Astrocyte of the spinal cord (primary cell): ENCODE measurements at places on chromosomes 5 and 9.

- no peak for DNase-seq
These were observed 139.5 kb upstream of the CYLC2 start for GRCh38 chr9:102855641-102856040.

GRCh38 chr9:85536076-85536475 lies 205.7 kb downstream of the AGTPBP1 start:
- DNase-seq: peak; percentile 66

DNA sequence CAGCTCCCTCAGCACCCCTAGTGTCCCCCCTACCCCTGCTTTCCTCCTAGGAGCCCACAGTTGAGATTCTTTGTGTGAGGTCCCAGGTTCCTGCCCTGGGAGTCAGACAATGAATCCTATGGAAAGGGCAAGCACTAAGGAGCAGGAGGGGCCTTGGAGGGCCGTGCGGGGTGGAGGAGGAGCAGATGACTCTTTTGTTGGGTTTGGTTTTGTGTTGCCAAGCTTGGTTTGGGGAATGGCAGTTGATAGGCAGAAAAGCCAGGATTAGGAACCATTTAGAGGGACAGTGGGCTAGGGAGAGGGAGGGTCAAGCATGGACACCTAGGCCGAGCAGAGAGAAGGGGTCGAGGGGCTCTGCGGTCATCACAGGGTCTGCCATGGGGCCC lies 61.6 kb upstream of the SPTLC1 start:
- no peak for DNase-seq

DNA sequence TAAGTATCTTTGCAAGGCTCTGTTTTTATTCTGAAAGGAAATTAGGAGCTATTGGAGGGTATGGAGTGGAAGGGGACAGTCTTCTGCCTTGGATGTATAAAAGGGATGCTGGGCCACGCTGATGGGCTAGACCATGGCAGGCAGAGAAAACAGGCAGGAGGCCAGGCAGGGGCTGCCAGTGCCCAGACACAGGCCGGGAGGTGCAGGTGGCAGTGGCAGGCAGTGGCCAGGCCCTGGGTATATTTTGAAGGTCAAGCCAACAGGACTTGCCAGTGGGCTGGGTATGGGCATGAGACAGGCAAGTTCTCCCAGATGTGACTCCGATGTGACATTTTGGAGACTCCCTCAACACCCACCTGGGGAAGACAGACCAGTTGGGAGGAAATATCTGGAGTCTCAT lies 131.9 kb downstream of the KCNIP1 start:
- no peak for DNase-seq

DNA sequence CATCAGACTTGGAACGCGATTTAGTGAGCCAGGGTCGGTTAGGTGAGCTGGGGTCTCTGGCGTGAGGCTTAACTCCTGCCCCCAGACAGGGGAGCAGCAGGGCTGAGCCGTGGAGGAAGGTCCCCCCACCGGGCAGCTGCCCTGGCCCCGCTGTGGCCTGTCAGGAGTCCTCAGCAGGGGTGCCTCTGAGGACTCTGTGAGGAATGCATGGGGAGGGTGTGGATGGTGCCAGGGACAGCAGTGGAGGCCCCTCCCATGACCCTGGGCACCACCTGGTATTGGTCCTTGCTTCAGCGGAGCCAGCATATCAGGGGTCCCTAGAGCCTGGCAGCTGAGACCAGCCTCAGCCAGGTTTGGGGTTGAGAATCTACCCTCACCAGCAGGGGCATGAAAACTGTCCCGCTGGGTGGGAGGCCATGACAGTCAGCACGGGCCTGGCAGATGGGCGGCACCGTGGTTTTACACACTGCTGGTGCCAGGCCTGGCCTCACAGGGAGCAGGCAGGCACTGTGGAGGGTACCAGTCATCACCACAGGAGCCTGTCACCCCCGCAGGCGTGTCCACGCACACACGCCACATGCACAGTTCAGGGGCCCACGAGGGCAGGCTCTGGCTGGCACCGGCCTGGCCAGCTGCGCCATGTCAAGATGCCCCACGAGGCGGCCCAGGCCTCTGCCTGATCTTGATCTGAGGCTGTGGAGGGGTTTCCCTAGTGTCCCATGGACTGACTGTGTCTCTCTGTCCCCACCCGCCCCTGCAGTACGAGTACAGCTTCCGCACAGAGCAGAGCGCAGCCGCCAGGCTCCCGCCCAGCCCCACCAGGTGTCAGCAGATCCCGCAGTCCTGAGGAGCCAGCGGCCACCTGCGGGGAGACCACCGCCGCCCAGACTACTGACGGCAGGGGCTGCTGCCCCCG lies 111.1 kb upstream of the LMX1B start:
- DNase-seq: no peak

- DNase-seq: no peak
These were observed 117.2 kb downstream of the NDUFS4 start for GRCh38 chr5:53677632-53678031.

- peak; percentile 12 for DNase-seq
These were observed 284.2 kb downstream of the NSG2 start for GRCh38 chr5:174329738-174330137.

GRCh38 chr5:135642488-135642870 lies 63.7 kb upstream of the CXCL14 start:
- no peak for DNase-seq

GRCh38 chr5:9894571-9895301 lies 264.6 kb upstream of the TAS2R1 start:
- no peak for DNase-seq

- no peak for DNase-seq
These were observed 72.4 kb upstream of the ZNF622 start for GRCh38 chr5:16538006-16538405.

DNA sequence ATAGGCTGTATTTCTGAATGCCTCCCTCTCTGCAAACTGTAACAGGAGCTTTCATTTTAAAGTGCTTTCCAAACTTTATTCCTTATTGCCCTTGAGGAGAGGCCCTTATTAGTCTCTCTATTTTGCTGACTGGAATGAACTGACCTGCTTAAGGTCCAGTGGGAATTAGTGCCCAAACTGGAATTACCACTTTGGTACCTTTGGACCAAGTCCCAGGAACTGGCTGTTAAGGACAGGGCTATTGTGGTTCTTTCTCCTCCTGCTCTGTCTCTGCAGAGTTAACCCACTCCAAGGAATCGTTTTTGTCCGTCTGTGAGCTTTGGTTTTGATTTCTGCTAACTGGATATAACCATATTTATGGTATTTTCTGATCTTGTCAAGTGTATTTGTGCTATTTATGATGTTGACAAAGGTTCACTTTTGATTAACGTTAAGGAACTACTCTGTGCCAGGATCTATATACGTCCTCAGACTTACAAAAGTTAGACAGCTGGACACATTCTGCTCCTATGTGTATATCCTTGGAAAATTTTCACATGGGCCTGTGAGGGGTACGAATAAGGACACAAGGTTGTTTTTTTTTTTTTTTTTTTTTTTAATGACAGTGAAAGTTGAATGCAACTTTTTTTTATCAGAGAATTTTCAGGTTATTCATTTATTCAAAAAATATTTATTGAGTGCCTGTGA lies 189.1 kb upstream of the ANKRD55 start:
- no peak for DNase-seq

DNA sequence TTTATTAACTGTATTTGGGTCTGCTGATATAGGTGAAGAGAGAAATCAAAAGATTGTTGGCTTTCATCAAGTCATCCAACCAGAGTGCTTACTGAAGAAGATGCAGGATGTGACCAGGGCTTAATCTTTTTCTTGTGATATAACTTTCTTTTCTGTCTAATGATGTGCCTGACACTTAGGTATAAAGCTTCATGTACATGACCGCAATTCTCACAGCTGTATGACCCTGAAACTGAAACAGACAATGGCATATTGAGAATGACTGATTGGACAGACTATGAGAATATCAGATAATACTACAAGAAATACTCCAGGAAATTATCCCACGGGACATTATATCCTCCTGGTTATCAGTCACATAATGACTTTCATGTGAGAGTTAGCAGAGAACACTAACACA lies 32.5 kb upstream of the FAM174A start:
- DNase-seq: no peak

- no peak for DNase-seq
These were observed 171.1 kb upstream of the SMIM23 start for GRCh38 chr5:171614511-171614910.

GRCh38 chr9:82972446-82972845 lies 90.5 kb downstream of the RASEF start:
- DNase-seq: no peak

GRCh38 chr5:52728224-52728623 lies 59.5 kb upstream of the ITGA1 start:
- DNase-seq: no peak

DNA sequence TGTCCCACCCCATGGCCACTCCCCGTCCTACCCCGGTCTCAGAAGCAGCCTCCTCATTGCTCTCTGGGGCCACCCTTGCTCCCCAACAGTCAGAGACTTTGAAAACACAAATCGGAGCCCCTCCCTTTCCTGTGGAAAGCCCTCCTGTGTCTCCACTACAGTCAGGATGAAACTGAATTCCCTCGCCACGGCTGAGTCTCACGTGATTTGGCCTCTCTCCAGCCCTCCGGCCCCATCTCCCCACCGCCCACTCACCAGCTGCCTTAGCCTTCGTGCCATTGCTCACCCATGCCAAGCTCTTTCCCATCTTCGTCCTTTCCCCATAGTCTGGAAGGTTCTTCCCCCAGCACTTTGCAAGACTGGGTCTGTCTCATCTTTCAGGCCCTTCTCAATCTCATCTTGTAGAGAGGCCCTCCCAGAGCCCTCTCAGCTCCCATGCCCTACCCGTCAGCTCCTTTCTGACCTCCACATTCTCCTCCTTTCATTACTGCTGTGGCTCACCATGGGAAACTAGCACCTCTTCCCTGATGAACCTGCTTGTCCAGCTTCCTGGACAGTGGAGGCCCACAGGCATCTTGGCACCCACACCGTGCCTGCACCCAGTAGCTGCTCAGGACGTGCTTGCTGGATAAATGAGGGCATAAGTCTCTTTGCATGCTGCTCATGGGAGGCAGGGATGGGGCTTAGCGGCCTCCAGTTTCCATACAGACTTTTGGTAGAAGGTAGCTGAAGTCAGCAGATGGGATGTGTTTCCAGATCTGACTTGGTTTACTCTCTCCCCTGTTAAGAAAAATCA lies 126.4 kb upstream of the COL5A1 start:
- no peak for DNase-seq

DNA sequence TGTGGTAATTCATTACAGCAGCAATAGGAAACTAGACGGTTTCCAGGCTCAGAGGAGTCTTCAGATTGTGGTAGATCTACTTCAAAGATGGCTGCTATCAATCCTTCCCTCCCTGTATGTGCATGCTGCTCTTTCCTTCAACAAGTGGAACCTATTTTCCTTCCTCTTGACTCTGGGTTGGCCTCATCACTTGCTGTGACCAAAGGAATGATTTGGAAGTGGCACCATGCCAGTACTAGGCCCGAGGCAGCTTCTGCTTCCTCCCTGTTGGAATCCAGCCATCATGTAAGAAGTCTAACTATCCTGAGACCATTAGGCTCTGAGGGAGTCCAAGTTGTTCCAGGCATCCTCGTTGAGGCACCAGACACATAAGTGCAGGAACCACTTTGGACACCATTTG lies 46.5 kb upstream of the MCTP1 start:
- no peak for DNase-seq

DNA sequence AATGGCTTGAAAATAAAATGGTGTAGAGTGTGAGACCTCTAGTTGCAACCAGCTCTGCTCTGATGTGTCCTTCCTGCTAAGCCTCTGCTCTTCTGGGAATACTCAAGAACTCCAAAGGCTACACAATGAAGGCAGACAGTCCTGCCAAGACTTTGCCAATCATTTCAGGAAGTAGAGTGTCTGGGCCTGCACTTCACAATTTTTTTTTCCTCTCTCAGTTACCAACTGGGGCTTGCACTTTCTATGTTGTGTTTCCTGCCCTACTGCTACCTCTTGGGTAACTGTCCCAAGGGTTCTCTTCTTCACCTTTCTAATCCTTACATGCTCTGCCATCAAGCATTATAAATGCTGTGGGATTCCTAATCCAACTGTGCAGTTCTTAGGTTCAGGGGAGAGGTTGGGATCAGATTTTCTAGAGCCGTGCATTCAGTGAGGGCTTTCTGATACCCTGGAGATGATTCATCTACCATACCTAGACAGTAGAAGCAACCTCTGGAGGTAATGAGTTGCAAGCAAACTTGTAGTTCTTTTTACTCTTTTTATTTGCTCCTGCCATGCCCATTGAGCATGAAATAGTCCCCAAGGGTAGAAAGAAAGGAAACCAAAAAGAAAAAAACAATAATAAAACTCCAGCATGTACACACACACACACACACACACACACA lies 365.9 kb downstream of the MLLT3 start:
- no peak for DNase-seq

DNA sequence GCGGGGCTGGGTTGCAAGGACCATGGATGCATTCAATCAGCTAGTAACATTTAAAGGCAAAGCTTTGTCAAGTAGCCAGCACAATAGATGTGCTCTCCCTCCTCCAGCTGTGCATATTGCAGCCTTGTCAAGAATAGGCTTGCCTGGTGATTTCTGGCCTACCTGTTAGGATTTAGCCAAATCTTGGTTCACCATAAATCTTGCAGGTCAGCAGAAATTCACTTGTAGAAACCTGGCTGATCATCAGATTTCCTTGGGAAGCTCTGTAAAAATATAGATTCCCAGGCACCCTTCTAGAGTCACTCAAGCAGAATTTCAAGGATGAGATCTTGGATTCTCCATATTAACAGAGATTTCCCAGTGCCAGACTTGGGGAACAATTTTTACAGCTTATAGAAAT lies 152.2 kb upstream of the SLC12A2 start:
- no peak for DNase-seq

- DNase-seq: peak; percentile 34
These were observed 188.5 kb upstream of the SNX2 start for GRCh38 chr5:122586351-122586750.

- no peak for DNase-seq
These were observed 29.4 kb downstream of the TNPO1 start for GRCh38 chr5:72845889-72846288.

DNA sequence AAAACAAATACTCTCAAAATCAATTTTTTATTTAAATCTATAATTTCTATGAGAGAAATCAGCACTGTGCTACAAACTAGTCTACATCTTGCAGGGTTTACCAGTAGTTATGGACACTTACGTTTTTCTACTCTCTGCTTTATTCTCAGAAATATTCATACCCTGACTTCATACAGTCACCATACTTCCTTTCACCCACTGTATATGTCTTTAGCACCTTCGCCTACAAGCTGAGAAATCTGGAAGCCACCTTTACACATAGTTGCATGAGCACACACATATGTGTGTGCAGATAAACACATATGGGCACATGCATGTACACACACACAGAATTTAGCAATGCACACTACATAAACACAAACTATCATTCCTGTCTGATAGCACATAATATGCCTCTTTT lies 177.0 kb downstream of the ST8SIA4 start:
- DNase-seq: no peak

GRCh38 chr9:133939171-133939785 lies 52.8 kb downstream of the VAV2 start:
- DNase-seq: no peak

GRCh38 chr5:79407591-79407990 lies 106.3 kb downstream of the HOMER1 start:
- DNase-seq: no peak

DNA sequence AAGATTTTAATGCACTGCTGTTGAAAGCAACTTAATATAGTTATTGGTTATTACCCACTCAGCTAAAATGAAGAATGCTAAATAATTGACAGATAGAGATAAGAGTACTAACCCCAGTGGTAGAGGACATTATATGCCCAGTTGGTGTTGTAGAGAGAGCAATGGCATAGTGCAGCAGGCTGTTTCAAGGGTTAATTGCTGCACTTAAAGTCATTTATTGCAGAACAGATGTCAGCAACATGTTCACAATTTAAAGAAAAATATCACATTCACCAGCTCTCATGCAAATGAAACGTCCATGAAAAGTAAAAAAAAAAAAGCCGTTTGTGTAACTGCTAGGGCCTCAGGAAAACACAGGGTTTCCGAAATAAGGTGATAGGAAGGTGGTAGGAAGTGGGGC lies 254.6 kb downstream of the MTRR start:
- DNase-seq: no peak
